ENCODE measurements at places on chromosomes 5 and 9.

DNA sequence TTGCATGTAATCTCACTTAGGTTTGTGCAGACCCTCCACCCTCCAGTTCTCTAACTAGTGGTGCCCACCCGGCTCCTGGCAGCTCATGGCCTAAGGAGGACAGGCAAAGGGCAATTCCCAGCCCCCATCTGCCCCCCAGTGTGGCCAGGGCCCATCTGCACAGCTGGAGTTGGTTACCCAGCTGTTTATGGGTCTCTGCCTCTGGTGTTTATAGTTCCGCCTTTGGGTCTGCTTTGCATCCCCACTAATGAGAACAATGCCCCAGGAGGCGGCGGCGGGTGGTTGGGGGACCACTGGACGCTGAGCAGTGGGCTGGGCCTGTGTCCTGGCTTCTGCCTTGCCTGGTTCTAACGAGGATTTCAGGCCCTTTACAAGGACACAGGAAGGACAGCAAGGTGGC is 62.4 kb downstream of the NDST1 start:
- DNase-seq, result no peak

GRCh38 chr5:68962757-68963484 is 130.9 kb upstream of the SLC30A5 start:
- DNase-seq, result peak; percentile 60

GRCh38 chr9:389159-389558 is 174.5 kb downstream of the DOCK8 start:
- DNase-seq, result no peak

- DNase-seq, result no peak
Measured at GRCh38 chr9:112110094-112110776, 64.9 kb downstream of the SUSD1 start.
